Epithelial cell of esophagus (primary cell): ENCODE measurements at places on chromosomes 4 and X.

DNA sequence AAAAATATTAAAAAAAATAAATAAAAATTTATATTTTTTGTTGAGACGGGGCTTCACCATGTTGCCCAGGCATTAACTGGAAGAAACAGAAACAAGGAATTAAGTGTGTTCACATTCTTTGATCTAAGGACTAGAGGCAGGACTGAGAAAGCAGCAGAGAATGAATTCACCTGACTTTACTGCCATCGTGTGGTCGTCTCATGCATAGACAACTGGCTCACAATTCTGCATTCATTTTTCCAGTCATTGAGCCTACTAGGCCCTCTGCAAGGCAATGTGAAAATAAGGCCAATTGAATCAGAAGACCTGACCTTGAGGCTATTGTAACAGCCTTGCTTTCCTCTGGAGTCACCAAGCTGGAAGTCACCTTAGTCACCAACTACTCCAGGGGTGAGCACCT lies 37.4 kb downstream of the LHFPL1 start:
- peak; percentile 48 for DNase-seq

- DNase-seq, result no peak
Observed at GRCh38 chr4:149296503-149296902, 519.1 kb downstream of the IQCM start.

DNA sequence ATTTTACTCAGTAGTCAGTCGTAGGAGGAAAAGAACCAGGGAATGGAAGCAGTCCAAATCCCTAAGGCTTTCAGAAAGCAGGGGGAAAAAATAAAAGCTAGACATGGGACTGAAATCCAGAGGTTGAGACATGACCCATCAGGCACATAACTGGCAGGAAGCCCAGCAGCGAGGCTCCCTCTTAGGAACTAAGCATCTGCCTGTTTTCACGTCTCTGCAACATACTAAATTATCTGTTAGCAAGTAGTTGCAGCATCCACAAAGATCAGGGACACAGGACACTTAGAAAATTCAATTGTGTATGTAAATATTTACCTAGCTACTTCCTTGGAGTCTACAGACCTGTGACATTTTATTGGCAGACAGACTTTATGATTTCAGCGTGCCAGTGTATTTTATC lies 118.0 kb upstream of the EDNRA start:
- DNase-seq, result peak; percentile 73

DNA sequence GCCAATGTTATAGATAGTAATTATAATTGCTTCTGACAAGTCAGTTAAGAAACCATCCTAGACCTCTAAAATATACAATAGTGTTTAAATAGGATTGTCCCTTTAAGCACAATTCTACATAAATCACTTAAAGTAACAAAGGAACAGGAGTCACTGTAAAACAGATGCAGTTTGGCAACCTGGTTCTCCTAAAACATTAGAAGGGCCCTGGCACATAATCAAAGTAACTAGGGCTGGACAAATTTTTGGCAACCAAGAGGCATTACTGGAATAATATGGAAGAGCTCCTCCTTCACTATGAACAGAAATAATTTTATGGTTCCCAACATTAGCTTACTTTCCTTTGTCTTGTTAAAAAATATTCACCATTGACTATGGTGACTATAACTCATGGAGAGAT lies 75.0 kb upstream of the CCDC160 start:
- DNase-seq, result no peak

- peak; percentile 96 for DNase-seq
Observed at GRCh38 chr4:77636902-77637301, 31.3 kb downstream of the CXCL13 start.

DNA sequence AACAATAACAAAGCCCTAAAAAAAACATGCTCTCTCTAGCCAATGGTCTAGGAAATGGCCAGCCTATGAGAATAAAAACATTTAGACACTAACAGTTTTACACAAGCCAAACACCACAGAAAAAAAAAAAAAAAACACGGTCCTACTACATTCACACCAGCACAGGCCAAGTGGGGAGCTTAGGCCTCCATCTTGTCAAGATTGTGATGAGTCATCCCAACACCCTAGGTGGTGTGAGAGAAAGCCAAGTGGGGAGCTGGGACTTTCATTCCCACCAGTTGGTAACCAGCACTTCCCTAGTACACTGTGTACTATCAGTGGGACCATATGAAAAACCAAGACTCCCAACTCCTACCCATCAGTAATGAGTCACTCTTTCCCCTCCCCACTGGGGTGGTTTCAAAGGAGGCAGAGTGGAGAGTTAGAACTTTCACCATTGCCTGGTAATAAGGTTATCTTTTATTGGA lies 95.6 kb downstream of the ADAMTS3 start:
- DNase-seq, result no peak

DNA sequence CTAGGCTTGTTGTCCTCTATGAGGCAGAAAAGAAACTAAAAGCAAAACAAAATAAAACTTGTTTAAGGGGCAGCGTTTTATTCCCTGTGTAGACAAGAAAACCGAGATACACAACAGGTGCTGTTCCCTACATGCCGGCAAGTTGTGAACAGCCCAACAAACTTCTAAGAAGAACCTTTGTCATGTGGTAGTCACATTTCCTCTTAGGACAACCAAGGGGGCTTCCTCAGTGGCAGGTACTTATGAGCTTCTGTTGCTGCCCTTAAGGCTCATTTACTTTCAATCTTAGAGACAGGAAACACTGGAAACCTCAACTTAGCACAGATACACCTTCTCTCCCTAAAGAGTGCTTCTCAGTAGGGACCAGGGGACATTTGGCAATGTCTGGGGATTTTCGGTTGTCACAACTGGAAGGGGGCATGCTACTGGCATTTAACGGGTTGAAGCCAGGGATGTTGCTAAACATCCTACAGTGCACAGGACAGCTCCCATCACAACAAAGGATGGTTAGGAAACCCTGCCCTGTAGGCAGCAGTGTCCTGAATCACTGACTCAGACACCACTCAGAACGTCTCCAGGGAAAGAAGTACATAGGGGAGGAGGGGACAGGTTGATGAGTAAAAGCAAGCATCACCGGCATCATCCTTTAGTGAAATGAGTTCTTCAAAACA lies 111.0 kb downstream of the ASB9 start:
- peak; percentile 72 for DNase-seq

DNA sequence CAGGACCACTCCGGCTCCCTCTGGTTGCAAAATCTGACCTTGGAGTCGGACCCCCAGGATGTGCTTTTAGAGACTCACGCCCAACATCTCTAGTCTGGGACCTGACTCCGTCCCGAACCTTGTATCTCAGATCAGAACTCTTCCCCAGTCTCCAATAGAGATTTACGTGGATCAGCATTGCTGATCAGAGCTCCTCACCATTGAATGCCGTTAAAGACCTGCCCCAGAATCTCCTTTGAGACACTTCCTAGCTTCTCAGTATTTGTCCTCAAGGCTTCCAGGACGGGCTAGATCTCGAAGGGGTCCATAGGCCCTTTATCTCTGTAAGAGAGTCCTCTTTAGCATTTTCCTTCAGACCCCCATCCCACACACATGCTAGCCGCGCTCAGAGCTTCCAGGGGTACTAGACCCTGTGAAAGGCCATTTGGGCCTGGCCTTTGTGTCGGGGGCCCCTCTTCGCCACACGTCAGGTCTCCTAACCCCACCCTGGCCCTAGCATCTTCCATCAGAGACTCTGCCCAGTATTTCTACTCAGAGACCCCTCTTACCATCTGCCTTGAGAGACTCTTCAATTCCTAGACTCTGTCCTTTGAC lies 662 bp downstream of the UBA1 start:
- DNase-seq, result no peak

GRCh38 chr4:45477311-45477733 lies 646.5 kb downstream of the GABRG1 start:
- no peak for DNase-seq

DNA sequence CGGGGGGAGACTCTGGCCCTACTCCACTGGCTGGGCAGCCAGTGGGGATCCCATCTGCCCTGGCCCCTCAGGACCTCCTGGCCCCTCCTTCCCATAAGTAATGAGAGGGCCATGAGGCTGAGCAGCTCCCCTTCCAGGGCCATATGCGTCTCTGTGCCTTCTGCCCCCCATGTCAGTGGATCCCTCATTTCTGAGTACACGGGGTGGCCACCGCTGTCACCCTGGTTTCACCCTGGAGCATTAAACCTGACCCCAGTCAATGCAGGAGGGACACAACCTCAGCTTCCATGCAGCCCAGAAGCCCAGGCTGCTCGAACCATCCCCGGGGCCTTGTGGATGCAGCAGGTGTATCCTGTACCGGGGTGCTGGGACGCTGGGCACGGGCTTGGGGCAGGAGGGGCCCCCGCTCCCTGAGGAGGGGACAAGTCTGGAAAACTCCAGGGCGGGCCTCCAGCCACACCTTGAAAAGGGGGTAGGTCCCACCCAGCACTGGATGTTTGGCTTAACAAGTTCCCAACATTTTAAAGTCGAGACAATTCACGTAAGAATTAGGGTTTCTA lies 24.2 kb downstream of the ATP5ME start:
- no peak for DNase-seq

- peak; percentile 63 for DNase-seq
Observed at GRCh38 chrX:10979956-10980355, 131.2 kb upstream of the HCCS start.

GRCh38 chr4:101345596-101346350 lies 1.6 kb downstream of the PPP3CA start:
- DNase-seq, result peak; percentile 38

- DNase-seq, result no peak
Observed at GRCh38 chr4:102392033-102392744, 46.9 kb upstream of the SLC39A8 start.

GRCh38 chr4:169492436-169493163 lies 119.8 kb downstream of the NEK1 start:
- DNase-seq, result peak; percentile 57

DNA sequence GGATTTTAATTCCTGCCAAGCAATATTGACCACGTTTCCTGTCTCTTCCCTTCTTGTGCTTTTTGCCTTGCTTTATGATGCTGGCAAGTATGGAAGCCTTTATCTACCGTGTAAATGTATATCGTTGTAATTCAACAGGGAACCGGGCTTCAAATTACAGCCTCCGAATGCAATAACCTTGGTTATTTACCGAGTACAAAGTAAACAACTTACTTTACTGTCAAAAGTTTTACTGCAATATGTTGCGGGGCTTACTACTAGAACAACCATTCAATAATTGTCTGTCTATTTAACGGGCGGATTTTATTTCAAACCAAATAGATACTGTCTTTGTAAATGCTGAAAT lies 73.1 kb downstream of the PALLD start:
- DNase-seq, result no peak

DNA sequence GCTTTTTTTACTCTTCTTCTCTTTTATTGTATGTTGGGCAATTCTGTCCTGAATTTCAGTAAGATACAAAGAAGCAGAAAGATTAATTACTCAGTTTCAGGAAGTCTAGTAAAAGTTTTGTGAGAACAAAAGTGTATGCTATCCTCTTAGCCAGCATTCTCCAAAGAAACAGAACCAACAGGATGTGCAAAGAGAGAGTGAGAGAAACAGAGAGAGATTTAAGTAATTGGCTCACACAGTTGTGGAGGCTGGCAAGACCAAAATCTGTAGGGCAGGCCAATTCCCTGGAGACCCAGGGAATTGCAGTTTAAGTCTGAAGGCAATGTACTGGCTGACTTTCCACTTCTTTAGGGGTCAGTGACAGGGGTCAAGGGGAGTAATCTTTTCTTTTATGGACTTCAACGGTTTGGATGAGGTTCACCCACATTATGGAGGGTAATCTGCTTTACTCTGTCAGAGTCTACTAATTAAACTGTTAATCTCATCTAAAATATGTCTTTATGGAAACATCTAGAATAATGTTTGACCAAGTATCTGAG lies 59.2 kb upstream of the SLC39A8 start:
- DNase-seq, result no peak
